Mononuclear cell (primary cell): ENCODE measurements at places on chromosomes 2 and 18. TPM values are rescaled to one million over a fixed set of nuclear protein-coding genes. Genes with fewer than 3 reads are reported as not detected.

YPEL5 gene
- 625 TPM for total RNA-seq

CFAP53 gene
- total RNA-seq = not detected

SEPTIN2 gene
- 218 TPM for total RNA-seq

ELOA2 gene
- under 0.01 TPM for total RNA-seq

NRBP1 gene
- 126 TPM for total RNA-seq

AFF3 gene
- 21.9 TPM for total RNA-seq

DYTN gene
- total RNA-seq = 0.31 TPM

SULT1C2 gene
- not detected for total RNA-seq
